Sigmoid colon (tissue), 7 donors: ENCODE measurements at places on chromosomes 2 and 18. TPM values are rescaled to one million over a fixed set of nuclear protein-coding genes. Genes with fewer than 3 reads are reported as not detected.

DNA sequence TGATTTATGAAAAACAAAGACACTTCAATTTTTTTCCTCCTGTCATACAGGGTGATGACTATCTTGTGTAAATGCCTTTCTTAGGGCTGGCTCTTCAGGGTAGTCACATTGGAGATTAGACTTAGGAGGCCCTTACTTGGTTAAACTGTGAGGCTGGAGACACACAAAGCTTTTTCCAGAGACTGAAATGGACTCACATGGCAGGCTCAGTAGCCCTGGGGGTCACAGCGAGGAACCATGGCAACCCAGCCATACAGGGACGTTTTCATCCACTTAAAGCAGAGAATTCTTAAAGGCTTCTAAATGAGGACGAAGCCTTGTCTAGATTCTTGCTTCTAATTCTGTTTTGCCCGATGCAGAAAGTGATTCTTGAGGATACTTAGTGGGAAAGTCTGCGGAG, 57.3 kb upstream of the ZDBF2 start:
- no peak for DNase-seq

DNA sequence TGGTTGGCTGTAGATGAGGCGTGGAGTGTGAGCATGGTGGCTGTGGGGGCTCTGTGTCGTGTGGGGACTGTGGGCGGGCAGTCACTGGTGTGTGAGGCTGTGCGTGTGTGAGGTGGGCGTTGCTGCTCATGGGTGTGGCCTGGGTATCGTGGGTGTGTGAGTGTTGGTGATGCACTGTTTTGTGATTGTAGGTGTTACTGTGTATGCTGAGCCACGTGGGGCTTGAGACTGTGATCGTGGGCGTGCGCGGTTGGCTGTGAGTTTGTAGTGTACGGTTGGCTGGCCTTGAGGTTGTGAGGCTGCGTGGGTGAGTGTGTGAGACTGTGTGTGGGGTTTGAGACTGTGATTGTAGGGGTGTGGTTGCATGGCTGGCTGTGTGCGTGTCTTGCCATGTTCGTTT, 8.5 kb downstream of the INHBB start:
- DNase-seq, result no peak

DNA sequence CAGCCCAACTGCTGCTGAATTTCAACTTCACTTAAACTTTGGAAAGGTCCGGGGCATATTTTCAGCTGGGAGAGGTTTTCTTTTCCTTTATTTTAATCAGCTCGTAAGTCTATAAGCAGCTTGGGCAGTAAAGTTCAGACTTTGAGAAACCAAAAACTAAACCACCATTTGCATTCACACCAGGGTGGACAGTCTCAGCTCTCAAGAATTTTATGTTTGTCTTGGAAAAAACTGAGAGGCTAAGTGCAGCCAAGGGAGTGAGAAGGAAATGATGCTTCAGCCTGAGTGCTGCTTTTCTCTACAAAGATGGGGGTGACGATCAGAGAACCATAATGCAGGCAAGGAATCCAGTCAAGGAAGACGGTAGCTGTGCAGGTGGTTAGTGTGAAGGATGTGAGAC, 30.2 kb downstream of the MCFD2 start:
- peak; percentile 17 for DNase-seq

DUSP19 gene
- 7.2 TPM for total RNA-seq

SCN2A gene
- total RNA-seq, result 0.33 TPM

DNA sequence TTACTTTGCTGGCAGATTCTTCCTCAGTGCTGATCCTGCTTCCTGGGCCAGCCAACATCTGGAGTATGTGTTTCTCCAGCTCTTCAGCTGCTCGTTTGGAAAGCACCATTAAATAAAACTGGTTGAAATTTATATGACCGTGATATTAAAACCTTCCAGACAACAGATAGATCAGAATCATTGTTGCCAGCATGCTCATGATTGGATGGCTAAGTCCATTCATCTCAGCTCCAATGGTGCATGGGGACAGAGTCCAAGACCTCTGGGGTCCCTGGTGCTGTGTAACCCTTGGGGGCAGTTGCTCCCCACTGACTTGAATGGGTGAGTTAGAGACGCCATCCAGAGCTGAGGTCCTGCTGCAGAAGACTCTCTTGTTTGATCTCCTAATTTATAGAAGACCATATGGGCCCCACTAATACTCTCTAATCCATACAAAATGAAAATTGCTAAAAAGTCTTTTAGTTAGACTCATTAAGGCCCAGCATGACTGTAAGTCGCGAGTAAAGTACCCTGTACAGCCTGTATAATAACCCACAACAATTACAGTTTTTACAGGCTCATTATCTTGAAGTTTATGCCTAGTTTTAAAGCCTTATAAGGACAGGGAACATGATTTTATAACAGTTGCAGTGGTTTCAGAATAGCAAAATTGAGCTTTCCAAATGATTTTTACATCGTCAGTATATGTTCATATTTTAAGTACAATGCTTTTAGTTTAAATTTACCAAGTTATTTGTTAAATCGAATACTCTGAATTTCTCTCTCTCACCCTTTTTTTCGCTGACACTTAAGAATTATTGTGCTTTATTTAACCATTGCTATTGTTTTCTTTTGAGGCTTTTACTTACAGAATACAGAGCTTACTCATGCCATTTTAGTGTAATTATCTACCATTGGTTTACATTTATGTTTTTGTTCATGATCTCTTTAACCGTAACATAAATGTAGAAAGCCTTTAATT, 60.0 kb downstream of the CABLES1 start:
- DNase-seq, result no peak

CPS1 gene
- 2.7 TPM for total RNA-seq

TYMS gene
- total RNA-seq, result 0.55 TPM

- DNase-seq, result no peak
Measured at GRCh38 chr2:158315803-158316414, 140.6 kb downstream of the CCDC148 start.

GRCh38 chr2:161085149-161085548, 75.1 kb upstream of the TANK start:
- no peak for DNase-seq

LINC00305 gene
- not detected for total RNA-seq

PGAP1 gene
- total RNA-seq, result 7.8 TPM

GRCh38 chr2:174634130-174635014, 36.8 kb upstream of the WIPF1 start:
- DNase-seq, result no peak

CFAP221 gene
- not detected for total RNA-seq

DNA sequence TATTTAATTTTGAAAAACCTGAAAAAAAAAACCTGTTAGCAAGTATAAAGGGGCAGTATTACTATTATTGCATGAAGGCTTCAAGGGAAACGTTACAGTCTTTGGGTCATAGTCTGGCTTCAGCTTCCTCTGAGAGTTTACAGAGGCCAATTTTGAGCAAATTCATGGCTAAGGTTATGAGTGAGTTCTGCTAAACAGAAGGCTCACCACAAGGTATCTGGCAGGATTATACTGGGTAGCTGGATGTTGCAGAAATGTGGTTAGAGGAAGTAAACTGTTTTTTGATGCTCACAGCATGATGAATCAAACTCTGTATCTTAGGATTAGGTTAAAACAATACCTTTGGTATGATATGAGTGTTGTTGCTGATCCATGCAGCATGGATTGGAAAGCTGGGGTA, 9.3 kb downstream of the MRPL19 start:
- no peak for DNase-seq

GRCh38 chr2:29983308-29983707, 61.9 kb upstream of the ALK start:
- no peak for DNase-seq

DNA sequence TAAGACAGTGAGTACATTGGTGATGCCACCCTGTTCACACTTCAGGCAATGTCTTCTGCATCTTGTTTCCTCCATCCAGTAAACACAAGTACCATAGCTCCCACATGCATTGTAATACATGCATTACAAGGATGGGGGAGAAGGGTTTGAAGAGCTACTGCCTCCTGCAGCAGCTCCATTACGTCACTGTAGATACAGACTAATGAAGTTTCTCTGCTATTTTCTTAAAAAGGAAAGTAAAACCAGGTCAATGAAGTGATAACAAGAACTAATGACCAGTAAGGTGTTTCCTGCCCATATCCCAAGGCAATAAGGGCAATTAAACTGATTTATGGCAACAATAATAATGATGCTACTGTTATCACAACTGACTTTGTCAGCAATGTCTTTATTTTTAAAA, 18.2 kb upstream of the BBS5 start:
- DNase-seq, result no peak

DNA sequence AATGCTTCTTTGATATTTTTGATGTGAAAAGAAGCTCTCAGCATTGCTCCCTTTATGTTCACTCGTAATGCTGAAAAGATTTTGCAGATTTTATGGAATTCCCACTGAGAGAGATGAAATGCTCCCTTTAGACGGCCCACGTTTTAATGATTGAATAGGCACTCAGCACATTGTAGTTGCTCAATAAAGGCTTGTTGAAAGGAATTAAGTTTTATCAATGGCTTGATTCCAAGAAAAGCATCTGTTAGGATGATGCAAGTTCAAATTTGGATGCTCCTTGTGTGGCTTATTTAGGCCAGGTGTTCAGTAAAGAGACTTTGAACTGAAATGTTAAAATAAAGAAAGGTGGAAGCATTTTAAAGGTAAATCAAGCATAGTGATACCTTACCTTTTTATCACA, 725.1 kb downstream of the EPHA4 start:
- DNase-seq, result no peak

- DNase-seq, result peak; percentile 86
Measured at GRCh38 chr2:178914259-178914849, 107.1 kb upstream of the TTN start.

SCTR gene
- total RNA-seq, result not detected

TMEM198 gene
- total RNA-seq, result 1.5 TPM

COL4A4 gene
- 1.2 TPM for total RNA-seq
